Bronchus fibroblast of lung (primary cell): ENCODE measurements at places on chromosomes 7 and 10. TPM values are rescaled to one million over a fixed set of nuclear protein-coding genes. Genes with fewer than 3 reads are reported as not detected.

The GIMAP1 gene
- not detected in 2 replicates for total RNA-seq

The GRK5 gene
- total RNA-seq = 5.2 and 7.0 TPM in 2 replicates

The LRRC61 gene
- 6.7 and 6.8 TPM in 2 replicates for total RNA-seq

The SKIDA1 gene
- 2.4 and 2.7 TPM in 2 replicates for total RNA-seq

The INTS15 gene
- total RNA-seq = 19.7 and 23.3 TPM in 2 replicates
